ENCODE measurements at places on chromosomes 5 and 9.

- DNase-seq = no peak
Measured at GRCh38 chr9:77094150-77094549, 74.7 kb downstream of the FOXB2 start.

GRCh38 chr5:172319708-172320441, 36.3 kb upstream of the UBTD2 start:
- no peak for DNase-seq

- DNase-seq = no peak
Measured at GRCh38 chr5:15074651-15075050, 203.1 kb upstream of the ANKH start.

DNA sequence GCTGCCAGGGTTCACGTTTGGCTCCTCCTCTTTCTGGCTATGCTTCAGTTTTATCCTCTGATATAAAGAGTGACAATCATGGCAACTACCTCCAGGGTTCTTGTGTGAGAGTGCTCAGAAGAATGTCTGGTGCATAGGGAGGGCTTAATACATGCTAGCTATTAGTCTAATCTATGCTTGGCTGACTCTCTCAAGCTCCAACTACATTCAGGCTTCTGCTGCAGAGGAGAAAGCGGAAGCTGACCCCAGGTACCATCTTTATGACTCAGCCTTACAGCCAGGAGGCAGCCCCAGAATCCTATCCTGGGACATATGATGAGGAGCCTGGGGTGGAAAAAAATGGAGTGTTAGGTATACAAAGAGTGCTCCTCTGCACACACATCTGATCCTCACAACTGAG, 32.1 kb upstream of the RASGRF2 start:
- DNase-seq = no peak

GRCh38 chr5:65663804-65664521, 39.1 kb downstream of the SHLD3 start:
- DNase-seq = no peak

DNA sequence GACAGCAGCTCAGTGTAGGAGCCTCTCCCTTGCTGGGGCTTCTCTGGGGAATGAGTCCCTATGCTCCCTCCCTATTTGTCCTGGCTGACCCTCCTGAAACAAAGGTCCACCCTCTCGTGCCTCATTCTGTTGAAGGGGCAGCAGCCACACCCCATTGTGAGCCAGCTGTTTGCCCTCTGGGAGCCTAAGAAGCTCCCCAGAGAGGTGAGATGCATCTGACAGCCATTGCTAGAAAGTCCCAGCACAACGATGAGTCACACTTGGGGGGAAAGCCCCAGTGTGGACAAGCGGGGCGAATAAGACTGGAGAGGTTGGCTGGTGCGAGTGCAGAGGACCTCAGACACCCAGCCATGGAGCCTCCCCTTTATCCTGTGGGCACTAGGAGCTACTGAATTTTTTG, 101.4 kb downstream of the PPARGC1B start:
- DNase-seq = no peak

DNA sequence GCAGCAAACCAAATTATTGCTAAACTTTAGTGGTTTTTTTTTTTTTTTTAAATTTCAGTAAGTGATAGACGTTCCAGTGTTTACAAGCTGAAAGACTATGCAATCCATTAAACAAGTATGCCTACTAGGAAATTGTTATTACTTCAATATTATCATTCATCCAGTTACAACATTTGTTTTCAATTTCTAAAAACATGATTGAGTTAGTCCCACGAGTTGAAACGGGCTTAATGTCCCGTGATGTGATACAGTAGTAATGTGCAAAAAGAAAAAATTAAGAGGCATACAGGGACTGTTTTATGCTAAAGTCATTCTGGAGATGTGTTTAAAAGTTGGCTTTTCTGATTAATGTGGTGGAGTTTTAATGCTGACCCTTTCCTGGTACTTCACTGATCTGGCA, 550.3 kb upstream of the DMAC1 start:
- no peak for DNase-seq

DNA sequence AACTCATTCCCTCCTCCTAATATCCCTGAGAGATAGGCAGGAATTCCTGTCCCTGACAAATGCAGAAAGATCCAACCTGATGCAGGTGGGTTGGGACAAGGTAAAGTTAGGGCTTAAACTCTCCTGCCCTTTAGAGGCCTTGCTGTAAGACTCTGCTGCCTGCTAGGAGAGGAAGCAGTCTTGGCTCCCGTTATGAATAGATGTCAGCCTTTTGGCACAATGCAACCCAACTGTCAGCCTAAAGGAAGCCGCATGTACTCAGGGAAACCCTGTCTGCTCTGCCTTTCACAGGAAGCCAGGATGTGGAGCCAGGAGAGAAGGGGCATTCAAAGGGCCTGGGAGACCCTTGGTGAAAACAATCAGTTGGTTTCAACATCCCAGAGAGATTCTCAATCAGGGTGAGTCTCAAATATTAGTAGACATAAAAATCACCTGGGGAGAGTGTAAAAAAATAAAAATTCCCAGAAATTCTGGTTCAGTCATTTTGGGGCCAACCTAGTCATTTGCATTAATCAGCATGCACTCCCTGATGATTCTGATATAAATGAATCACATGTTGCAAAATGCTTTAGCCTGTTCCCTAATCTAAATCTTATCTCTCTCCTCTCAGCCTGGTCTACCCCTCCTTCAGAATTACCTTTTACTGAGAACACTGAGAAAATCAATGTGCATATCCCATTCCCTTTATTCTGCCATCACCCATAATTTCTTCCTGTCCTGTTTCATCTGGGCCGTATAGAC, 136.2 kb upstream of the TRIM32 start:
- DNase-seq = no peak

DNA sequence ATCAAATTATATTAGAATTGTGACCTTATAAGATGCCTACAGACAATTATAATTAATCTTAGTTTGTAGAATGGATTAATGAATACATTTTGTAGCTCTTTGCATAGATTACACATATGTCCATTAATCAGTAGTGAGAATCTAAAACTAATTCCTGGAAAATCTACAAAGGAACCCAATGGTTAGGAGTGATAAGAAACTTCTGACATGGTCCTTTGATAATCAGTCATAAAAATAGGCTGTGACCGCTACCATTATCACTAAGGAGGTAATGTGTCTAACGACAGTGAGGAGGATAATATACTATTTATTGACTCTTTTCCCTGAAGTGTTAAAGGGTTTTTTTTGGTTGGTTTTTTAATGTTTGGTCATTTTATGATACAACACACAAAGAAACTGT, 46.6 kb downstream of the BNC2 start:
- DNase-seq = no peak

GRCh38 chr9:109491590-109491989, 6.5 kb downstream of the PTPN3 start:
- no peak for DNase-seq

GRCh38 chr9:89941875-89942274, 337.1 kb downstream of the GADD45G start:
- peak; percentile 15 for DNase-seq

GRCh38 chr5:128014578-128014977, 69.0 kb upstream of the SLC12A2 start:
- no peak for DNase-seq

DNA sequence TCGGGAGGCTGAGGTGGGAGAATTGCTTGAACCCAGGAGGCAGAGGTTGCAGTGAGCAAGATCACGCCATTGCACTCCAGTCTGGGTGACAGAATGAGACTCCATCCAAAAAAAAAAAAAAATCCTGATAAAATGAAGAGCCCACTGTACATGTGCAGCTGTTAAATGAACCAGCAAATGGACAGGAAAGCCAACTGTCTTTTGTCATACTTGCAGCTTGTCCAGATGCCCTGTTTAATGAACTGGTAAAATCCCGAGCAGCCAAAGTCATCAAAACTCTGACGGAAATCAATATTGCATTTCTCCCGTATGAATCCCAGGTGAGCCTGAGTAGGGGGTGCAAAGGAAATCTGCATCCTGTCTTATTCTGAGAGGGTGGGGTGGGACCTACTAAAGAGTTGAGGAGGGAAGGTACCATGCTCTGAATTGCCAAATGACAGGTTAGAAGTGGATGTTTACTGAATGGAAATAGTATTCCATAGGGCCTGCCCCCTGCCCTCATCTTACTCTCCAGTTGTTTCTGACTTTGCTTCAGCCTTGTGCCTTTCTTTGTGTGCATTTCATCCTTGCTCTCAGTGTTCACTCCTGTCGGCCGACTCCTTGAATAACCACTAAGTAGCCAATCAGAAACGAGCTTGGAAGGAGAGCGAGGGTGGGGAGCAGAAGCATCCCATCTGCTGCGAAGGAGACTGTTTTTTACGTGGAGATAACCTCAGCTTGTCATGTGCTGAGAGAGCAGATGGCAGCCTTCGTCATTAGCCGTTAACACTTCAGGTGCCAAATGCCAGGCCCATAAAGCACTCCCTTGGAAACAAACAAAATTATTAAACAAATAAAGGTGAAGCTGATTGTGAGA, 45.7 kb upstream of the CFAP157 start:
- DNase-seq = peak; percentile 7

DNA sequence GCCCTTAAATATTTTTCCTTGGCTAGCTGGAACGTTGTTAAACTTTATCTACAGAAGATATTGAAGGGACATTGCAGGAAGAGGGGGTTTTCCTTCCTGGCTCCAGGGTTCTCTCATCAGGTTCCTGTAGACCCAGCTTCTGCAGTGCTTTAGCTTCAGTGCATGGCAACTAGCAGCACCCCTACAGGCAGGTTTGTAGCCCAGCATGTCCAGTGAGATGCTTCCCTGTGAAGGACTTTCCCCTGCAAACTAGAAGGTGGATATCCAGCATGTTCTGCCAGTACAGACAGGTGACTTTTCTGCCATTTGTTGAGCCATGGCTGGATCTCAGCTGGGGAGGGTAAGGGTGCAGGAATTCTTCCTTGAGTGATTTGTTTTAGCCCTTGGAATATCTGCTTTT, 10.4 kb downstream of the CCL28 start:
- DNase-seq = no peak

- DNase-seq = no peak
Measured at GRCh38 chr5:16880547-16880946, 55.5 kb downstream of the MYO10 start.

DNA sequence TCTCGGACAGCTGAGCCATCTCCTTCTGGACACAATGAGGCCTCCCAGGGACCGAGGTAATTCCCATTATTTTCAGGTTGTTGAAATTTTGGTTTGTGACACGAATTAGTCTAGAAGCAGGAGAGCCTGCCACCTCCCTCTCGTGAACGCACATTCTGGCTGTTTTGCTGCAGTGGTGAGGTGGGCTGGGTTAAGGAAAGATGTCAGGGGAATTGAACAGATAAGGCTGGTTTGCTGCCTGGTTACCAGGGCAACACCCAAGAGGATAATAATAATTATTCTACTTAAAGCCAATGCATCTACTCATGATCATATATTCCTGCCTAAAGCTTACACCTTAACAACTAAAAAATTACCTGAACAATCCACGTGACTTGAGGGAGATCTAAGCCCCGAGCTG, 38.1 kb downstream of the DDX31 start:
- no peak for DNase-seq

DNA sequence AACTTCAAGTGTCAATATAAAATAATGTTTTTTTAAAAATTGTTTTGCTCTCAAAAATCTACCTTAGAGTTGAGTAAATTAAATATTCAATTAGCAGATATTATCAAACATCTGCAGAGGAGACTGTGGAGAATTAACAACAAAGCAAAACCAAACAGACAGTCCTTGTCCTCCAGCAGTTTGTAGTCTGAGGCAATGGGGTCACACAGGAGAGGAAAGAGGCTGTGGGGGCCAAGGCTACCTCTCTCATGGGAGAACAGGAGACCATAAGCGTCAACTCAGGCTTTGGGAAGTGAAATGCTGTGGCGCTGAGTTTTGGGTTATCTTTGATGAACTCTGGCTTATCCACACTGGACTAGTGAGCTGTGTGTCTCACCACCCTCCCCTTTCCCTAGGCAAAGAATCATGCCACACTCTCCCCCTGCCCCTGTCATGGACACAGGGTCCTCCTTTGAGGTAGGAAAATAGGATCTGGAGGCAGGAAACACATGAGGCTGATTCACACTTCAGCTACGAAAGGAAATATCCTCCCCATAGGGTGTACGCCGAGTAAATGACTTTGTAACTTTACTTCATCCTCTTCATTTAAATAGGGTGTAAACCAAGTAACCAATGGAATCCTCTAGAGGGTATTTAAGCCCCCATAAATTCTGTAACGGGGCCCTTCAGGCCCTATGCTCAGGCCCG, 152.7 kb downstream of the FSTL4 start:
- DNase-seq = no peak

DNA sequence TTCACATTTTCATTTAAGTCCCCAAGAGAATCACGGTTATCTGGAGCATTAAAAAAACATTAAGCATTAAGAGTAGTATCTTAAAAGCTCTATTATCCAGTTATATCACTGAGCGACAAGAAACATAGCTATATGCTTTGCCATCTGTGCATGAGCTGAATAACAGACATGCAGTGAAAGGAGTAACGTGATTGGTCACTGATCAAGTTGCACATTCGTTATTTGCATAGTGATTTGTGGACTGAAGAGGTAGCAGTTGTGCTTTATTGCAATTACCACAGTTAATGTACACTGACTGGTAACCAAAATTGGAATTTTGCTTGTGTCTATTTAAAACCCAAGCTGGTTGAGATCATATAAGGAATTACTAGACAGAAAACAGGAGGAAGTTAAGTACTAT, 107.4 kb downstream of the MCTP1 start:
- DNase-seq = no peak

- DNase-seq = no peak
Measured at GRCh38 chr5:136840601-136841000, 475.3 kb upstream of the TRPC7 start.

- no peak for DNase-seq
Measured at GRCh38 chr5:178866946-178867345, 7.2 kb downstream of the ZNF354B start.

DNA sequence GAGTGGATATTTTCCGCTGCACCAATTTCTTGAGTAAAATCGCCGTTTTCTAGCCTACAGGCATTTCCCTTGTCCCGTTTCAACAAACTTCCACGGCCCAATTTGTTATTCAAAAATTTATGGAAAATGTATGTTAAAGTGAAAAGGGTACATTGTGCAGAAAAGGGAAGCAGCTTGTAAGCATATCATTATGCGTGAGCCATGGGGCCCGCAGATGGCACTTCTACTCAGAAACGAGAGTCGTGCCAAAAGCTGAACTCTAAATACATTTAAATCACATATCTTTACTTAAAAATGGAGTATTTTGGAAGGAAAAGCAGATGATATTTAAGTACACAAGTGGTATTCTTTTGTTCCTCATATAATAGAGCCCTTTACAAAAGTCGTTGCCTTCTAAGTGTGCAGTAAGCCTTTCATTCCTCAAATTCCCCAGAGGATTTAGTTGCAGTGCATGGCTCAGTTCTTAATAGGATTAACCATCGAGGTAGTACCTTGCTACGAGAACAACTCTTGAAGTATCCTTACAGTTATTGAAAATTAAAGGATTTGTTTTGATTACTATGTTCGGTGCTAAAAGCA, 1227.2 kb upstream of the WWC1 start:
- no peak for DNase-seq

- DNase-seq = no peak
Measured at GRCh38 chr5:34957857-34958690, 28.7 kb downstream of the DNAJC21 start.
